ENCODE measurements at places on chromosomes 11 and 22.

DNA sequence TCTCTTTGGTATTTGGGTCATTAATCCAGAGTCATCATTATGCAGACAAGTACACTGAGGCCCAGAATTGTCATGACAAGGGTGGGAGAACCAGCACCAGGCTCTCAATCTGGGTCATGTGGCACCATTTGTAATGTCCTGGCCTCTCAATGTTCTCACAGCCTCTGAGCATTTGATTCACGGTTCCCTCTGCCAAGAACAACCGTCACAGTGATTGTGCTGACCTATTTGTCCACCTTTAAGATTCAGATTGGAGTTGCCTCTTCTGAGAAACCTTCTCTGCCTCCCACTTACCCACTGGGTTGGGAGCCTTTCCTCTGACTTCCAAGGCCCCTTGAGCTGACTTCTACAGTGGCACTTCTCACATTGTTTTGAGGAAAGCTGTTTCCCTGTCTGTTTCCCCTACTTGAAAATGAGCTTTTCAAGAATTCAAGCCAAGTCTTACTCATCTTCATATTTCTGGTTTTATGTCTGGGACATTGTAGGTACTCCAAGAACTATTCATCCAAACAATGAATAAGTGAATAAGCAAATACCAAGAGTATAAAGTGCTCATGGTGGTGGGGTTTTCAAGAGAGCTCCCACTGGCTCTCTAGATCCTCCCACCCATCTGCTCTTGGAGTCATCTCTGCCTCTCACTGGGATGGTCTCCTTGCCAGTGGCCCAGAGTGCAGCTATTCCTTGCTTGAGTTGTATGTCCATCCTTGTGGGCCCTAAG is 126.4 kb upstream of the E2F8 start:
- no peak for DNase-seq

DNA sequence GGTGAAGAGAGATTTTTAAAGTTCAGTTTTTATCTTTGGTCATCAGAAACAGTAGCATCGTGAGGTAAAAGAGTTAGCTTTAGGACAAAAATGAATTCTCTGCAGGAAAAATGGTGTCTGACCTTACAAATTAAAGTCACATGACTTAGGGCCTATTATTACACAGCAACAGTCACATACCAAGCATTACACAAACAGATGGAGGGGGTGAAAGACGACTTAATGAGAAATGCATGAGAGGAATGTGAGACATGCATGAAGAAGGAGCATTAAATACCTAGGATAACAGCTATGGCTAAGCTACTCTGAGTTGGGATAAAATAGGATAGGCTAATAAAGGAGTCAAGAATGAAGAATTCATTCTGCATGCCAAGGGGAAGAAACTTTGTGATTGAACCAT is 77.5 kb downstream of the BLID start:
- no peak for DNase-seq

DNA sequence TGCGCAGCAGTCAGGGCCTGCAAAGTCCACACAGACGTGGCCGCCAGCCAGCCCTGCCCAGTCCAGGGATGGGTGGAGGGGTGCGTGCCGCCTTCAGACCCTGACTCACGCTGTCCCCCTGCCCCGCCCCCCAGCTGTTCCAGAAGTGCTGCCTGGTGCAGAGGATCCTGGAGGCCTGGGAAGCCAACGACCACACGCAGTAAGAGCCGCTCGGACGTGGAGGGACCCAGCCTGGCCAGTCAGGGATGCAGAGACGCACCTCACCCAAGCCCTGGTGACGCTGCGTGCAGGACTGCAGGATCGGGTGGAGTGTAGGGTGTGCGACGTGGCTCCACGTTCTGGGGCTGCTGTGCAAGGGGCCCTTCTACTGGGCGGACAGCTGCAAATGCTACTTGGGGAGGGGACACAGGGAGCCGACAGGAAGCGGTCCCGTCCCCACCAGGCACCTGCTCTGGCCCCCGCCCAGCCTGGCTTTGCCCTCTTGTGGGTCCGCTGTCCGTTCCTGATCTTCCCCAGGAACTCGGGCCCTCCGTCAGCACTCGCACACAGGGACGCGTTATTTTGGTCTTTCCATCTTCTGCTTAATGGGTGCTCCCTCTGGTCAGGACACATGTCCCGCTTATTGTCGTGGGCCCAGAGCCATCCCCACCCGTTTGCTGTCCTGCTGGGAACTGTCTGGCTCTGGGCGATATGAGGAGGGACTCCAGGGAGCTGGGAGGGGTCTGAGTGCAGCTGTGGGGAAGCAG is 42.5 kb downstream of the SBF1 start:
- no peak for DNase-seq

- DNase-seq, result no peak
Observed at GRCh38 chr11:100927579-100927978, 202.0 kb downstream of the PGR start.

DNA sequence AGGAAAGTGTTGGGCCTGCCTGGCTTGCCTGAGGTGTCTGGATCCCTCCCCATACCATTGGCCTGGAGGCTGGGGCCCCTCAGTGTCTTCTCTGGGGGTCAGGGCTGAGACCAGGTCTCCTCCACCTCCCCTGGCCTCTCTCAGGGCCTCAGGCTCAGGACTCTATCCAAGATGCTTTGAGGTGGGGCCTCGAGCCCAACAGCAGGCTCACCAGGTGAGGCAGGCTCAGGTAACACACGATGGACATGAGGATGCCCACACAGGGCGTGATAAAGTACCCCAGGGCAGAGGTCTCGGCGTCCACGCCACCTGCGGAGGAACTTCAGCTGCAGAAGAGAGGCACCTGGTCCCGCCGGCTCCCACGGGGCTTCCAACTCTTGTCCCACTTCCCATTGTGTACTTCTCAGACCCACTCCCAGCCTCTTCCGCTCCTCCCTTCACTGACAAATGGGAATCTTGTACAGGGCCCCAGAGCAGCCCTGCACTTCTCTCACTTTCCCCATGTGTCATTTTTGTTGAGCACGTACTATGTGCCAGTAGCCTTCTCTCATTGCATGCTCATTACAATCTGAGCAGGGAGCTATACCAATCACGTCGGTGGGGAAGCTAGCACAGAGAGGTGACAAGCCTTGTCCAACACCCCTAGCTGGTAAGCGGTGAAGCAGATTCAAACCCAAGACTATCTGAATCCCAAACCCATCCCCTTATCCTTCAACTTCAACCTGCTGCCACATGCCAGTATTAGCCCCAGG is 3.8 kb downstream of the SLC29A2 start:
- no peak for DNase-seq

- no peak for DNase-seq
Observed at GRCh38 chr11:14323118-14323676, 35.8 kb downstream of the RRAS2 start.

GRCh38 chr11:118892514-118892913 is 8.8 kb downstream of the CXCR5 start:
- DNase-seq, result no peak
